ENCODE measurements at places on chromosomes 12 and 14. TPM values are rescaled to one million over a fixed set of nuclear protein-coding genes. Genes with fewer than 3 reads are reported as not detected.

GRCh38 chr12:4984971-4985370 is 58.7 kb upstream of the KCNA5 start:
- no peak for DNase-seq

- no peak for DNase-seq
Observed at GRCh38 chr12:64746663-64747062, 12.5 kb downstream of the GNS start.

GRCh38 chr14:44741431-44741830 is 220.3 kb downstream of the KLHL28 start:
- no peak for DNase-seq

- no peak for DNase-seq
Observed at GRCh38 chr12:74441872-74442271, 95.8 kb upstream of the ATXN7L3B start.

GRCh38 chr12:43177276-43177675 is 374.7 kb downstream of the ADAMTS20 start:
- DNase-seq = no peak

The GUCY2C gene
- total RNA-seq = not detected

DNA sequence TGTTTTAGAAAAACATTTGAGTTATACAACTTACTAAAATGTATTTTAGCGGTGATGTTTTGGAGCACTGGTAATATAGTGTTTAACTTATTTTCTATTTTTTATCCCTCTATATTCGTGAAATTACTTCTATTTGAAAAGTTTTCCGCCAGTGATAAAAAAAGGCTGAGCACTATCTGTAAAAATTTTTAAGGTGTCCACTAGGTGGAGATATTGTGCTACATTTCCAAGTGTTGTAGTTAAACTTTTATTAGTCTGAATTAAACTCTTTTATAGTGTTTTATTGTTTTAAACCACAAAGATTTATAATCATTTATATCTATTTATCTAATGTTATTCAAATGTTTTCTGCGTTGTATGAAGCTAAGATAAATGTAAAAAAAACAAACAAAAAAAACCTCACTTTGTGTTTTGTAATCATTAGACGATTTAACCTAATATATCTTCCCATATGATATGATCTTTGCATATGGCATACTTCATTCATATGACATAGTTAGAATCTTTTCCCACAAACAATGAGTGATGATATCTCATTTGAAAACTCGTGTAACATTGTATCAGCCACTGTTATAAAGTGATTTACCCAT is 11.8 kb downstream of the ALG10B start:
- no peak for DNase-seq

The RAB15 gene
- total RNA-seq = 5.1 TPM

DNA sequence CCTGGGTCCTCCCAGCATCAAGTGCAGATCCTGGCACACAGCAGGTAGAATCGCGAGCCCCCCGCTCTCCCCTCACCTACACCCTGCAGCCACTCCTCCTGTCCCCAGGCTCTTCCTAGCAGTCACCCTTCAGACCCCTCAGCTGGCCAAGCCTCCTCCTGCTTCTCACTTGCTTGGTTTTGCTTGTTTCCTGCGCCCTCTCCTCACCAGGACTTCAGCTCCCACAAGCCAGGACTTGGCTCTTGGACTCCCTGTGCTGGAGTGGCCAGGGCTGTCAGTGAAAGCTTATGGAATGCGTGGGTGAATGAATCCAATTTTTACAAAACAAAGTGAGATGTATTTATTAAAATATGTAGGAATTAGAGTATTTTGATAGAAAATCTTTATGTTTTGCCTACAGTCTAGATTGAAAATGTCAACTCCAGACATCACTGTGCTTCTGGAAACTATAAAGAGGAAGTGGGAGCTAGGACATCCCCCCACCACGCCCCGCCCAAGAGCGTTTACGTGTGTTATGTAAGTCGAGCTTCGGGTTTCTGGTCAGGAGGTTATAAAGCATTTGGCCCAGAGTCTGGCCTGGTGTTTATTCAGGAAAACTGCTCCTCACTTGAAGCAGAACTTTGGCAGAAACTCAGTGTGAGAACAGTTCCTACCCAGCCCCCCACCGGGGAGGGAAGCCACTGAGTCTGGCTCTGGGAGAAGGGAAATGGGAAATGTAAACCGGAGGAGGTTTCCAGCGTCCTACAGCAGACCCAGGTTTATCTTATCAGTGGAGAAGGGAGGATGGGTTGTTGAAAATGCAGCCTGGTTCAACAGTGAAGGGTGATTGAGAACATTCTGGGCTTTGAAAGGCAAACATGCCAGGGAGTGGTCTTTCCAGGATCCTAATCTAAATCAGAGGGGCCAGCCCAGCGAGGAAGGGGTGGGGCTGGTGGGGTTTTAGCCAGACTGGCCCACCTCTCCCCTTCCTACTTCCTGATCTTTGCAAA is 8.8 kb downstream of the ALDH2 start:
- no peak for DNase-seq

DNA sequence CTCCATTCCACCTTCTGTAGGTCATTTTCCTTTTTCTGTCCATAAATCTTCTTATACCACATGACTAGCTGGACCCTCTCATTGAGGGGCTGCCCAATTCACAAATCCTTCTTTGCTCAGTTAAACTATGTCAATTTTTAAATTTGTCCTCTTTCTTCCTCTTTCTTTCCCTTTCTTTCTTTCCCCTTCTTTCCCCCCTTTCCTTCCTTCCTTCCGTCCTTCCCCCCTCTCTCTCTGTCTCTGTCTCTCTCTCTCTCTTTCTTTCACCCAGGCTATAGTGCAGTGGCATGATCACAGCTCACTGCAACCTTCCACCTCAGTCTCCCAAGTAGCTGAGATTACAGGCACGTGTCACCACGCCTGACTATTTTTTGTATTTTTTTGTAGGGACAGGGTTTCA is 47.1 kb upstream of the TMEM263 start:
- DNase-seq = no peak

- no peak for DNase-seq
Observed at GRCh38 chr12:30015631-30016337, 232.0 kb upstream of the TMTC1 start.

DNA sequence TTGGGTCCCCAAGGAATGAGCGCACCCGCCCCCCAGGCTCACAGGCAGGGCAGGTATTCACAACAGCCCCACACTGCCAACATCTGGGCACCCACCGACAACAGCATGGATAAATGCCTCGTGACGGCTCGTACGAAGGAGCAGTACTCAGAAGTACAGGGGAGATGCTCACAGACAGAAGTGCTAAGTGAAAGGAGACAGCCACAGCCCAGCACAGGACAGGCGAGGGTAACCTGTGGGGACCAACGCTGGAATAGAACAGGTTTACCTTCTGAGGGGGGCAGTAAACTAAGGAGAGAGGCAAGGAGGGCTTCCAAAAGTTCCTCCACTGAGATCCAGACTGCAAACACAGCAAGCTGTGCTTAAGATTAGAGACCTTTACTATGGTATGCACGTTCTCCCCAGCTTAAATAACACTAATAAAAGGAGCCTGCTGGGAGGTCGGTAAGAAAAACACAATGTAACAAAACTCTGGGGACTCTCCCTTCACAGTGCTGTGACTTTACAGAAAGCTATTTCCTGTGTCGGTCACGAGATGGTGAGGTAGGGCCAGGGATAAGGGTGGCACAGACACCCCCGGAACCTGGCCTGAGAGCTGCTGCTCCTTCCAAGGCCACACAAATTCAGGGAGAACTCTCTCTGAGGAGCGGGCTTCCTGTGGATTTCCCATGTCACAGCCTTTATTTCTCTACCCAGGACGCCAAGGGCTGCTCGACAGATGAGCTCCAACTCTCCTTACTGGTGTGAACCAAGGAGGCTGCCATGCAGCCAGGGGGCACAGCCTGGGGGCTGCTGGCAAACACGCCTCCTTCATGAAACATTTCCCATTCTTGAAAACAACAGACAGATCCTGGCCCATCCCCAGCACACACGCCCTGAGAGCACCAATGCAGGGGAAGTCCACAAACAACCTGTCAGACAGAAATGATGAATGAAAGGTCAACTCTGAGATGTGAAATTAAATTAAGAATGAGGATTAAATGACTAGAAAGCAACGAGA is 26.3 kb downstream of the SLC15A4 start:
- DNase-seq = no peak

- no peak for DNase-seq
Observed at GRCh38 chr14:103073367-103073875, 10.6 kb upstream of the LBHD2 start.

The E2F7 gene
- total RNA-seq = not detected

DNA sequence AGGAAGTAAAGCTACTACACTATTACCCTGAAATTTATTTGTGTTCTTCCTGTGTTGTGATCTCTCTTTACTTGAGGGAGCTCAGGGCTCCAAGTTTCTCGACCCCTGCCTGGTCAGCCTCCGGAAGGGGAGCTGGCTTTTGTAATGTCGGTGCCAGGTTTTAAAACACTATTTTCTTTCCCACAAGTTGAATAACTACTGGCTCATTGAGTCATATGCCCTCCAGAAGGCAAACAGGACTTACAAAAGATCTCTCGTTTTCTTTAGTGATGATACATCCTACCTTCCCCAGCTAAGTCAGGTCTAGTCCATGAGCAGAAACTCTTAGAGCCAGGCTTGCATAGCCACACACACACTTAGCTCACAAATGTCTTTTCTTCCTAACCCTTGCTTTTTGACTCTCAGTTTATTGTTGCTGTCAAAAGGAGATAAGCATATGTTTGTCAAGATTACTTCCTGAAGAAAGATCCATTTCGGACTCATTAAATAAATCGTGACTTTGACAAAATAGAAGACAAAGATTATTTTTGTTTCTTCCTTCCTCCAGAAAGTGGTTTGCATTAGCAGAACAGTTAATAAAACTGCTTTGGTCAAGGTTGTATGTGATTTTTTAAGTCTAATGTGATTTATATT is 209.8 kb upstream of the FLRT2 start:
- DNase-seq = no peak

DNA sequence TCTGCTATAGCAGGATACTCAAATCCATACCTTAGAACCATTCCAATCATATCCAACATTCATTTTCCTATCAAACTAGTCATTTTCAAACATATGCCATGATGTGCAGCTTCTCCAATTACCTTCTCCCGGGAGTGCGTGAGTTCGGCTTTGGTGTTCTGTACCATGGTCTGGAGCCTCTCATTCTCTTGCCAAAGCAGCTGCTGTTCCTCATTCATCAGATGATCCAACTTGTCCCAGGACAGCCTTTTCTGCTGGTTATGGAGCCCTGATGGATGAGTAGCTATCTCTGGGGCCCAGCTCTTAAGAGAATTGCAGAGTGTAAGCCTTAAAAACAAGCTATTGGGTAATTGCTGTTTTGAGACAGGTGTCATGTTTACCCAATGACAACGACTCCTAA is 71.1 kb upstream of the SAV1 start:
- no peak for DNase-seq

DNA sequence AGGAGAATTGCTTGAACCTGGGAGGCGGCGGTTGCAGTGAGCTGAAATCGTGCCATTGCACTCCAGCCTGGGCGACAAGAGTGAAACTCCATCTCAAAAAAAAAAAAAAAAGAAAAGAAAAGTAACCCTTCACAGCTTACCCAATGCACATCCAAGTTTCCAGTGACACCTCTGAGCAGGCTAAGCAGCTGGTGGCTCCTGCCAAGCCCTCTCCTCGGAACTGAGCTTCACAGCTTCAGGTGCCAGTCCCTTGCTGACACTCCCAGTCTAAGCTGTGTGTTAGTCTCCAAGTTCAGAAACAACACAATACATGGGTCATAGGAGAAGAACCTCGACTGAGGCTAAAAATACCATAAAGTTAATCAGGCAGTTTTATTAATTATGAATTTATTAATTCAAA is 7.9 kb downstream of the CD9 start:
- no peak for DNase-seq

DNA sequence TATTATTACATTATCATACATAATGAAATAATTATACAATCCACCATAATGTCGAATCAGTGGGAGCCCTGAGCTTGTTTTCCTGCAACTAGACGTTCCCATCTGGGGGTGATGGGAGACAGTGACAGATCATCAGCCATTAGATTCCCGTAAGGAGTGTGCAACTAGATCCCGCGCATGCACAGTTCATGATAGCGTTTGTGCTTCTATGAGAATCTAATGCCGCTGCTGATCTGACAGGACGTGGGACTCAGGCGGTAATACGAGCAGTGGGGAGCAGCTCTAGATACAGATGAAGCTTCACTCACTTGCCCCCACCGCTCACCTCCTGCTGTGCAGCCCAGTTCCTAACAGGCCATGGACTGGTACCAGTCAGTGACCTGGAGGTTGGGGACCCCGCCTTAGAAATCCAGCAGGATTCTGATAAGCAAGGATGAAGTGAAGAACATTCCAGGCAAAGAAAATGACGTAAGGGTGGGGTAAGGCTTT is 204.6 kb downstream of the ETV6 start:
- DNase-seq = no peak

The PPP4R4 gene
- total RNA-seq = 1.7 TPM

The FZD10 gene
- not detected for total RNA-seq

The GLI1 gene
- 1.3 TPM for total RNA-seq

The KRT80 gene
- total RNA-seq = not detected

DNA sequence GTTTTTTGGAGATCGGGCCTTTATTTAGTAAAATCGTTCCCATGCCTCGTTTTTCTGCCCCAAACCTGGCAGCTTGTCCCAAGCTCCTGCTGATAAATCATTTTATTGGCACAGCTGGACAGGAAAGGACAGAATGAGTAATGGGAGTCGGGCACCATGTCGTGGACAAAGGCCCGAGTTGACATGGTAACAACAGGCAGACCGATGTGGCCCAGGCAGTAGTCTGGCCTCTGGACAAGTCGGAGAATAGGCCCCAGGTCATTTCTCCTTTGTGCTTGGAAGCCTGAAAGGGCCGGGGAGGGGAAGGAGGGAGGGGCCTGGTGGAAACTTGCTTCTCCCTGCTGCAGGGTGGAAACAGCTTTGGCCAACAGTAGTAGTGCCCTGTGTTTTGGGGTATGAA is 234.9 kb downstream of the SUDS3 start:
- no peak for DNase-seq

GRCh38 chr14:63421226-63421625 is 102.5 kb upstream of the GPHB5 start:
- no peak for DNase-seq

GRCh38 chr12:93664573-93665138 is 12.5 kb upstream of the CRADD start:
- DNase-seq = no peak

- no peak for DNase-seq
Observed at GRCh38 chr12:45122768-45123380, 72.0 kb upstream of the DBX2 start.

The FICD gene
- total RNA-seq = 9.7 TPM

Data from naive thymus-derived CD4-positive, alpha-beta T cell (primary cell).